ENCODE measurements at places on chromosomes 5 and 9.

DNA sequence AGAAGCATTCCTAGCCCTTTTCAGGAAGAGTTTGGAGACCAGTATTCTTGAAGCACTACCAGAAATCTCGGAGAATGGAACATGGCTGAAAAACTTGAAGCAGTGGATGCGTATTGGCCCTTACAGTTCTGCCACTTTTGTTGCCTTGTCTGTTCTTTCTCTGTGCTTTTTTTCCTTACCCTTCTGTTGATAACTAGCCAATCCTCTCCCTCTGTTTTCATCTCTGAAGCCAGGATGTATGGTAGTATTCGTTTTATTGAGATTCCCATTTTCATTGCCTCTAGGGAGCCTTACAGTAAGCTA is 564 bp upstream of the CCNH start:
- DNase-seq: no peak

DNA sequence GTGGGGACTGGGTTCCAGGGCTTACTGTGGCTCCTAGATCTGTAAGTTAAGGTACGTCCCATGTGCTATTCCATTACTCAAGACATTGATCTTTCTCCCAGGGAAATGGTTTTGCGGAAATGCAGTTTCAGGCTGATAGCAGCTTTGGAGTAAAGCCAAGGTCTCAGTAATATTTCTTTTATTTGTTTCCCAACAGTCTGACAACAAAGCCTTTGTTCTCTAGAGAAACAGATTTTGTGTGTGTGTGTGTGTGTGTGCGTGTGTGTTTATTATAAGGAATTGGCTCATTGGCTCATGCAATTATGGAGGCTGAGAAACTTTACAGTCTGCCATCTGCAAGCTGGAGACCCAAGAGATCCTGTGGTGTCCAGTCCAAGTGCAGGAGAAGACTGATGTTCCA is 12.1 kb upstream of the POC5 start:
- DNase-seq: no peak

- no peak for DNase-seq
Measured at GRCh38 chr9:99052815-99053715, 51.8 kb upstream of the TGFBR1 start.

DNA sequence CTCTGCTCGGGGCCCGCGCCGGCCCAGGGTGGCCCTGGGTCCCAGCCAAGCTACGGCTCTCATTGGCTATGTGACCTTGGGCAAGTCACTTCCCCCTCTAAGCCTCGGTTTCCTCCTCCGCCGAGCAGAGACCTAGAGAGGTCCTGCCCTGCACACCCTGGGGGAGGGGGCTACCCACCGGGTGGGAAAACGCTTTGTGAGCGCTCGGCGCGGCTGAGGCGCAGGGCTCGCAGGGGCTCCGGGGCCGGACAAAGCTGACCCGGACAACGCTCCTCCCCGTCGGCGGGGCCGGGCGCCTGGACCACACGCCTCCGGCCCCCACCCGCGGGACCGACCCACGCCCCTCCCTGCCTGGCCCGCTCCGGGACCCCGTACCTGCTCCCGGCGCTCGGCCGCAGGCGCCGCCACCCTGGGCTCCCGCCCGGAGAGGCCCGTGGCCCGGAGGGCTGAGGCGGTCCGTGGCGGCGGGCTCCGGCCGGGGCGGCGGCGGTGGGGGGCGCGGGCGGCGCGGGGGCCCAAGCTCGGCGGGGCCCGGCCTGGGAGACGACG is 85.7 kb upstream of the MELK start:
- DNase-seq: peak; percentile 86

GRCh38 chr5:103718108-103718507 is 155.5 kb upstream of the NUDT12 start:
- no peak for DNase-seq

DNA sequence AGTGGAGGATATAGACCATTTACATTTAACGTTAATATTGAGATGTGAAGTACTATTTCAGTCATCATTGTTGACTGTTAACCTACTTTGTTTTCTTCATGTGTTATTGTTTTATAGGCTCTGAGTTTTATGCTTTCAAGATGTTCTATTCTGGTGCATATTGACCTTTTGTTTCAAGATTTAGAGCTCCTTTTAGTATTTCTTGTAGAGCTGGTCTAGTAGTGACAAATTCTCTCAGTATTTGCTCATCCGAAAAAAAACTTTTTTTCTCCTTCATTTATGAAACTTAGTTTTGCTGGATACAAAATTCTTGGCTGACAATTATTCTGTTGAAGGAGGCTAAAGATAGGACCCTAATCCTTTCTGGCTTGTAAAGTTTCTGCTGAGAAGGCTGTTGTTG is 91.3 kb downstream of the INVS start:
- peak; percentile 9 for DNase-seq

- no peak for DNase-seq
Measured at GRCh38 chr9:11992866-11993265, 700.3 kb upstream of the TYRP1 start.

GRCh38 chr9:16191191-16191590 is 638.3 kb downstream of the CCDC171 start:
- DNase-seq: no peak

- DNase-seq: no peak
Measured at GRCh38 chr5:144487207-144487606, 316.5 kb downstream of the KCTD16 start.

GRCh38 chr5:121384359-121384758 is 467.3 kb upstream of the FTMT start:
- DNase-seq: no peak

GRCh38 chr9:127318651-127319167 is 54.1 kb downstream of the GARNL3 start:
- DNase-seq: no peak

DNA sequence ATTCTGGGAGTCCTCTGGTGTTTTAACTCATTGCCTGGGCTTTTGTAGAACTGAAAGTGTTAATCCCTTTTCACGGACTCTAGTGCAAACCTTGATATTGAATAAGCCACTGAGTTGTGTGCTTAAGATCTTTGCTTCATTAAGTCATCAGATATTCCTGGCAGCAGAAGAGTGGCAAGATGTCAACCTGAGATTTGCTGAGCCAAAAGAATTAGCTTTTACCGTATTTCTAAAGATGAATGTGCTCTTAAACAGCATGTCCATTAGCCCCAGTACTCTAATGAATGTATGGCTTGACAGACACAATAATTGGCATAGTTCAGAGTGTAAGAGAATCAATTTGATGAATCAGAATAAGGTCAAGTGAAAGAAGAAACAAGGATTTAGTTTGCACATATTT is 87.2 kb upstream of the CDH6 start:
- DNase-seq: no peak

GRCh38 chr5:10726913-10727517 is 34.0 kb downstream of the DAP start:
- no peak for DNase-seq

DNA sequence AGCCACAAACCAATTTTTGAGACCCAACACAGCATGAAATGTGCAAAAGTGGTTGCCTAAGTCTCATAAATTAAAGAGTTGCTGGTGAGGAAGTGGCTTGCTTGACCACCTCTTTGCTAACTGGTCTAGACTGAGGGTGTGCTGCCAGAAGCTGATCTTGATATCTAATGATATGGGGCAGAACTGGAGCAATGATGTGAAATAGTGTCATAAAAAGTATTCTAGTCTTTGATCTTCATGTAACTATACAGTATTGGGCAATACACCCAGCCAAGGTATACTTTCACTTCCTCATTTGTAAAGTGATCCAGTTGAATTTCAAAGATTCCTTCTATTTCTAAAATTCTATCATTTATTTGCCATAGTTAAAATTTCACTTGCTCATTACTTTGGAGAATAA is 5.9 kb upstream of the YTHDC2 start:
- peak; percentile 33 for DNase-seq

DNA sequence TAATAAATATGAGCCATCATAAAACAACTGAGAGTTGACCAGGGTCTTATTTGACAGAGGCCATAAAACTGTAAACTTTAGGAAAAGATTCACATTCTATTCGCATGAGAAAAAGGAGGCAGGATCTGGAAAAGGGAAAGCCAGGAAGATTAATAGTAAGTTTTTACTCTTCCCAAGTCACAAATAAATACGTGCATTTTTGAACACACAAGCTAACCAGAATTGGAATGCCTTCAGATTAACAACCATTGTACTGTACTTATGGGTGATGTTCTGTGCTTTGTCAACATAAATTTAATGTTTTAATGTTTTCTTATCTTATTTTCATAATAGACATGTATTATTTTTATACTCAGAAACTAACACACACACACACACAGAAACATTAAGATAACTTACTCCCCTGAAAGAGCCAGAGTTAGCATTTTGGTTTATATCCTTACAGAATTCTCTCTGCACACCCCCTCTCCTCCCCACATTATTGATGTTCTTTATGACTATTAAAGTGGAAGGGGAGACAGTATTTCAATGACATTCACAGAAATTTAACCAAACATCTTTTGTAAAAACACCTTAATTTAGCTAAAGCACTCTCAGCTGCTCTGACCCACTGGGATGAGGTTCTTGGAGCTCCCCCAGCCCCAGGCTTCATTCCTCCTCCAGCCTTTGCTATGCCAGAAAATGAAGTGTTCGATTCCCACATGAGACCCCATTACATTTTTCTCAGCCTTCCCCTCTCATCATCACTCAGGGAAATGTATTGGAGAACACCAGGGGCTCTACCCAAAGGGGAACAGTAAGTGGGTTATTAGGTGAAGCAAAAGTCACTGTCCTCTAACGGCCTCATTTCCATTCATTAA is 155.5 kb downstream of the ESM1 start:
- no peak for DNase-seq

DNA sequence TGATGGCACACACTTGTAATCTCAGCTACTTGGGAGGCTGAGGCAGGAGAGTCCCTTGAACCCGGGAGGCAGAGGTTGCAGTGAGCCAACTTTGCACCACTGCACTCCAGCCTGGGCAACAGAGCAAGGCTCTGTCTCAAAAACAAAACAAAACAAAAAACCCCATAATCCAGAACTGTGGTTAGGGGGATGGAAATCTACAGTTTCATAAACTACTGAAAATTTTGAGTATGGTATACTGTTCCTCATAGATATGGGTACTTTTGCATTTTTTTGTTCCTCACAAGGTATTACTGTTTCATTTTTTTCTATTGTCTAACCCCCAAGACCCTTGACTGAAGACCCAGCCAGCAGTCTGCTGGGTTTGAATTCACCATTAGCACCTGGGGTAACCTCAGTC is 52.2 kb upstream of the MAP3K1 start:
- no peak for DNase-seq

DNA sequence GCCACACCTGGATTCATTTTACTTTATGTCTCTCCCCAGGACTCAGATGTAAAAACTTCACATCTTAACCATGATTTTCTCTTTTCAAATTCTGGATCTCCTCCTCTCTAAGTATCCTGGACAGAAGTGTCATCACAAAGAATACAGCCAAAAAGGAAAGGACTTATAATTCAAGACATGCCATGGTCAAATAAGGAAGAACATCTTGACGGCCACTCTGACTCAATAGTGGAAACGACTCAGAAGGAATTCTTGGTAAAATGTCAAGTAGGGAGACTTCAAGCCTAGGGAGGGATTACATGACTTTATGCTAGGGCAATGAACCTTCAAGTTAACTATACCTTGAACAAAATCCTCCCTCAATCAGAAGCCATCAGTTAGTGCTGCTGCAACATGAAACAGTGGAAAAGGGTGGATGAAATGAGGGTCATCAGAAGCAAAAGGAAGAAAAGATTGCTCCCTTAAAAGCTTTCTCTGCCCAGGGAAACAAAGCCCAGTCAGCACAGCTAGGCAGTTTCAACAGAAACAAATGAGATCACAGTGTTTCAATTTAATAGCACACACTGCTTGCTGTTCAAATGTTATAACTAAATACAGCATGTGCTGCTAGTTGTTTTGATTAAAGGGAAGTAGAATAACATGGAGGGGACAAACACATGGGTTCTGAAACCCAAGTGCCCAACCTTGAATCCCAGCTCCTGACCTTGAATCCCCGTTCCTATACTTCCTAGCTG is 101.4 kb downstream of the LPAR1 start:
- no peak for DNase-seq

DNA sequence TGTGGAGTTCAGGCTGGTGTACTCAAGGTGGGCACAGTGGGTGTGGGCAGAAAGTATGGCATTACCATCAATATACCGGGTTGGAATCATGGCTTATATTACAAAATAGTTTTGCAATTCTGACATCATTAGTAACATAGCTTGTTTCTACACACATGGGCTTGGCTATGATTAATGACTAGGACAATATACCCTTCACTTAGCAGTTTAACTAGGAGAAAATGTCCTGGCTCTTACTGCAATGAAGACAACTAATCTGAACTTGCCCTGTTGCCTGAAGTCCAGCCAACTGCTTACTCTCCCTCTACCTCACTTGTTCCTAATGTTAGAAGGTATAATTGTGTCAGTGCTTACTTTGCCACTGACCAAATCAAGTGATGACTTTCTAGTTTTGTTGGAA is 612.5 kb downstream of the EFNA5 start:
- DNase-seq: no peak

- no peak for DNase-seq
Measured at GRCh38 chr9:6876195-6876894, 118.6 kb downstream of the KDM4C start.

DNA sequence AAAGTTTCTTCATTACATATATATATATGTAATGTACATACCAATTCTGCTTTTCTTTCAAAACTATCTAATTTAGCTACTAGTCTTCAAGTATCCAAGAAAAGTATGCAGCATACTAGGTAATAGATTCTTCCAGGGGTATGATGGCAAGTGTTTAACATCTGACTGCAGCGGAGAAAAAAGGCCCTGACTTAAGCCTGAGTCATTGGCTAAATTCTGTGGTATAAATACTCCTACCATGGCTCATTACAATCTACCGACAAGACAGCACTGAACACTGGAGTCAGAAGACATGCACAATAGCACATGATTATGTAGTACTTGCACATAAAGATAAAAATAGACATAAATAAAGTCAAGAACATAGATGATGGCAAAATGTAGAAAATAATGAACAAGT is 439.9 kb downstream of the BRINP1 start:
- DNase-seq: no peak

DNA sequence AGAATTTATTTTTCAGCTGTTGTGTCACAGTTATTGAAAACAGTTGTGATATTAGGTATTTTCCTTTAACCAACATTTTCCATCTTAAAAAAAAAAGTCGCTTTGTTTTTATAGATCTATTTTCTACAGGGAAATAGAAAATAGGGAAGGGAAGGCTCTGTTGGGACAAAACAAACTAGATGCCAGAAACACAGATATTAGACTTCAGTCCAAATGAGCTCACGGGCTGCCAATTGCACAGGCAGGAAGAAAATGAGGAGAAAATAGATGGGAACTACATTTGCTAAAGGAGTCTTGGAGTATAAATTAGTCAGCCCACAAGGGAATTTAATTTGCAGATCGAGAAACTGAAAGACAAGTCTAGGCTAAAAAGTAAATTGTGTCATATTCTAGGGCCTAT is 21.4 kb upstream of the ISOC1 start:
- DNase-seq: no peak

DNA sequence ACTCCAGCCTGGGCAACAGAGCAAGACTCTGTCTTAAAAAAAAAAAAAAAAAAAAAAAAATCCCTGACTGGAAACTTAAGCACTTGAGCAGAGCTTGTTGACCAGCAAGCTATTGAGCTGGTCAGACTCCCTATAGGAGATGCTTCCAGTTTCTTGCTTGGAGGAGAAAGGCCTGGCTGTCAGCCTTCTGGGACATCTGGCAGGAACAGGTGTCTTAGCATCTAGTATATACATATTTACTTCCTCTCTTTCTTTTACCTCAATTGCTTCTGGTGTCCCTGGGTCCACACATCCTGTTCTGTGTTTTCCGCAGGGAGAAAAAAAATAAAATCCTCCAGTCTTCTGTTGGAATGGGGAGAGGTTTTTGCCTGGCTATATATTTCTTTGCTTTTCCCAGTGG is 60.1 kb downstream of the PRKACG start:
- peak; percentile 45 for DNase-seq

- DNase-seq: no peak
Measured at GRCh38 chr5:6859951-6860638, 146.9 kb downstream of the TENT4A start.
